MCF 10A (cell line): ENCODE measurements at places on chromosomes 6 and 20. TPM values are rescaled to one million over a fixed set of nuclear protein-coding genes. Genes with fewer than 3 reads are reported as not detected.

The DPPA5 gene
- not detected in 2 replicates for total RNA-seq

The C4A gene
- total RNA-seq, result 7.7 and 16.2 TPM in 2 replicates

The BHLHE23 gene
- total RNA-seq, result not detected in 2 replicates

The FOXQ1 gene
- 5.6 and 6.9 TPM in 2 replicates for total RNA-seq

The PAX1 gene
- total RNA-seq, result not detected in 2 replicates

The ACTL10 gene
- total RNA-seq, result 1.7 and 3.2 TPM in 2 replicates

The PRRT1 gene
- total RNA-seq, result 0.17 and 0.19 TPM in 2 replicates

The LY6G6F gene
- not detected in 2 replicates for total RNA-seq

The BCAS4 gene
- total RNA-seq, result 5.4 and 7.9 TPM in 2 replicates
